ENCODE measurements at places on chromosomes 7 and 10.

GRCh38 chr10:13048762-13049161 is 47.2 kb upstream of the CCDC3 start:
- DNase-seq, result no peak

DNA sequence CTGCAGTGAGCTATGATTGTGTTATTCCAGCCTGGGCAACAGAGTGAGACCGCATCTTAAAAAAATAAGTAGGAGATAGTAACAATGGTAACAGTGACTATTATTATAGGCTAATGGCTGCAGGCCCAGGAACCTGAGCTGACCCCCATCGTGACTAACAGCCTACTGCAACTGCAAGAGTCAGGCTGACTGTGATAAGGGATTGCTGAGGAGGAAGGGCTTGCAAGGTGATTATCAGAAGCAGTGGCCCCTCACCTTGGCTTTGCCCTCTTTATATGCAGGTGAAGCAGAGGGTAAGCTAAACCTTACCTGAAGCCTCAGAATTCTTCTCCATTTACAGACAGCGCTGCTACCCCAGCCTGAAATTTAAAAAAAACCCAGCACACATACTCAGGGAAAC is 83.9 kb upstream of the SDK1 start:
- no peak for DNase-seq

DNA sequence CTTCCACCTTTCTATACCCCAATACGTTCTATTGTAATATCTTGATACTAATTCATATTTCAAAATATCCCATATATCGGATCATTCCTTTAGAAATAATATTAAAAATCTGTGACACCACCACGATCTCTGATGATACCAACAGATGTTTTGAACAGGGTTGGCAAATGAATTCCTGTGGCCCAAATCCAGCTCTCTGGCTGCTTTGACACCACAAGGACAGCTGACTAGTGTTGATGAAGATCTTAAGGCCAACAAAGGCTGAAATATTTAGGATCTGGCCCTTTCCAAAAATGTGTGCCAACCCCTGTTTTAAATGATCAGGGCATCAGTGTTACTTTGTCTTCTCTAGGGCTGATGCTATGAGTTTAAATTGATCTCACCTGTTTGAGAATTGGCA is 380.7 kb upstream of the PFKP start:
- no peak for DNase-seq

GRCh38 chr7:76080204-76080603 is 32.3 kb downstream of the MDH2 start:
- DNase-seq, result no peak

DNA sequence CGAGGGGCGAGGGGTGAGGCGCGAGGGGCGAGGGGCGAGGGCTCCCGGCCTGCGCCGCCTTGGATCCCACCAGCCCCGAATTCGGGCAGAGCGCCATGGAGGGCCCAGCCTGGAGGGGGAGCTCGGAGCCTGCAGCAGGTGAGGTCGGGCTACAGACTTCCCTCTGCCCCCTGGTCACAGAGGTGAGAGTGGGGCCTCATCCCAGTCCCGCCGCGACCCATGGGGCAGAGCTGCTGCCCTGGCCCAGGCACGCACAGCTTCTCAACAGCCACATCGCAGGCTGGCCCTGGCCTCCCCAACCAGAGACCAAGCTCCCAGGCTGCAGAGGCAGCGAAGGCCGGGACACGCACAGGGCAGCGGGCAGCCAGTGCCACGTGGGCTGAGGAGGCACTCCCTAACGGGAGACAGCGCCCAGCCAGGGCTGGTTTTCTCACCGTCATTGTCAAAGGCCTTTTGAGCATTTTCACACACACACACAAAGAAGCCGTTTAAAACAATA is 191.8 kb downstream of the PTPRN2 start:
- DNase-seq, result no peak

GRCh38 chr7:68030530-68030929 is 1033.9 kb downstream of the TYW1 start:
- DNase-seq, result no peak

- no peak for DNase-seq
These were observed 185.8 kb downstream of the PTEN start for GRCh38 chr10:88049204-88049603.

DNA sequence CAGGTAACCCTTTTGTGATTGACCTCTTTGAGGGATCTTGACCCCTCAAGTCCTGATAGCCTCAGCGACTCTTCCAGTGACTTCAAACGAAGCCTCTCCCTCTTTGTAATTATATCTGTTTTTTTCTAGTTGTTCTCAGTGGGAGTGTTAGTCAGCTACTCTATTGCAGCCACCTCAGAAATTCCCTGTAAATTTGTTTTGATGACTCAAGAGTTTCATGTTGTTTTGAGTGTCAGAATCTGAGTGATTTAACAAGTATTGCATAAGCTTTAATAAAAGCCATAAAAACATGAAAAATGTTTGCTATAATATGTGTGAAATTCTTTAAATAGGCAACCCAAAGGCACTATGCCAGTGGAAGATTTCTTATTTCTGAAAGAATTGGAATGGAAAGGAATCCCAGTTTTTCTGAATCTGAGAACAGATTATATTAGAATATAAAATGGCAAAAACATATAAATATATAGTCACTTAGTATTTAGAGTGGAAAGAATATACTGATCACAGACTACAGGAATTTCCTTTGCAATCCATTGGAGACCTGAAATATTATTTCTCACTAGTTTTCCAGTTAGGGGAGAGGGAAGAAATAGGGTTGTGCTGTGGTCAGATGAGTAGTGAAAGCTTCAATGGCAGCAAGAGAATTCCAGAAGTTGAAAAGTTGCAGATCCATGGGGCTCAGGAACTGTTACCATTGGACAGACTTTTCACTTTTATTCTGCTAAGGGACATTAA is 94.4 kb upstream of the SEMA3C start:
- no peak for DNase-seq

DNA sequence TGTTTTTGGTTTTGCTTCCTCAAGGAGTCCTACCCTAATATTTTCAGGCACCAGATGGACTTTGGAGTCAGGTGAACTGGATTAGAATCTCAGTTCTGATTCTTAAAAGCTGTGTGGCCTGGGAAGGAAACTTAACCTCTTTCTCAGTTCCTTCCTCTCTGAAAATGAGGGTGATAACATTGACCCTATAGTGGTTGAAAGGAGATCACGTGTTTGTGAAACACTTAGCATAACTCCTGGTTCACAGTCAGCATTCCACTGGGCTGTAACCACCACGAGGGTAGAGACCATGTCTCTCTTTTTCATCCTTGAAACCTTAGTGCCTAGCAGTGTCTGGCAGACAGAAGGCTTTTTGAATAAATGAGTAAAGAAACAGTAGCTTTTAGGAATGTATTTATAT is 16.7 kb downstream of the LSMEM1 start:
- DNase-seq, result no peak

GRCh38 chr10:6208799-6209235 is 6.1 kb downstream of the PFKFB3 start:
- DNase-seq, result no peak

GRCh38 chr10:55163388-55163979 is 362.5 kb upstream of the PCDH15 start:
- DNase-seq, result no peak

DNA sequence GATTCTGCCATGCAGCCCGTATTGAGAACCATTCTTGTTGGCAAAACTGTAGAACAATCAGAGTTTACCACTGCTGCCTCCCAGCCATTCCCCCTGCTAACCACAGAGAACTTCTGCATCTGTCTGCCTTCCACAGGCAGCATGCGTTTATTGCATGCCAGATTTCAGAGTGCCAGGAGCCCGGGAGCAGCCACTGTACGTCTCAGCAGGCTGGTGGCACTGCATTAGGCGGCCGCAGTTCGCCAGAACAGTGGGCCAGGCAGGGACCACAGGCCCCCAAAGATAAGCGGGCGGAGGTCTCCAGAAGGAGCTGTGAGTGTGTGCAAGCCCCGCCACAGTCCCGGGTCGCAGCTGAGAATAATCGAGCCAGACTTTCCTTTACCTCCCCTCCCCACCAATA is 31.8 kb downstream of the ZNF467 start:
- DNase-seq, result no peak

- no peak for DNase-seq
These were observed 2.8 kb upstream of the WAPL start for GRCh38 chr10:86524225-86524962.

GRCh38 chr7:28992798-28993197 is 34.7 kb upstream of the TRIL start:
- no peak for DNase-seq

DNA sequence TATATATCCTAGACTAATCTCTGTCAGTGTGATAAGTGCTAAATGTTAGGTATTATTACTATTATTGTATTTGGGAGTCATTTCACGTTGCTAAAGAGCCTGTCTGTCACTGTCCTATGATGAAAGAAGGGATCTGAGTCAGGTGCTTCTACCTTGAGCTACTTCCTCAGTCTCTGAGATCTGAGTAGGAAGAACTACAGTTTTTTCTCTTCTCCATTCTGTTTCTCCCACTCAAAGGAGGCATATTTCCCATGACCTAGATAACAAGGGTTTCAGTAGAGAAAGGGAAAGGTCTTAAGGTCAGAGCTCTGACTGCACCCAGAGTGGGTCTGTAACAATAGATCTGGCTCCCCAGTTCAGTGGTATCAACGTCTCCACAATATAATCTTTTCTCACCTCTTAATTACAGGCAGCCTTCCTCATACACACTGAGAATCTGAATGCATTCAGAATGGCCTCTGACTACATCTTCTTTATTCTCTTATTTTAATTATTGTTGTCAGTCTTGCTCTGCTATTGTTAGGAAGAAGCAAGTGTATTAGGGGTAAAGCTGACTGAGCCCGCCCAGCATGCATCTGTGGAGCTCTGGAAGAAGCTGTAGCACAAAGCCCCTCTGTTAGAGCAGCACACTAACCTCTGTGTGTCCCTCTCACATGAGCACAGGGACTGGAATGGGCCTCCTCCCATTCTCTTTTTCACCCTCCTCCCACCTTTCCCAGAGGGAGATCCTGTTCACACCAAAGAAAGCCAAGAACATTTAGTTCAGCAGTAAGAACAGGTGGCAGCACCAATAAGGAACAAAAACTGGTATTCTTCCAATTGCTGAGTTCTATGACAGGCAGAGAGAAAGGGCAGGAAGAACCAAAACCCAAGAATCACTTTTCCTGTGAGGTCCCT is 38.1 kb downstream of the USP54 start:
- no peak for DNase-seq

GRCh38 chr7:139362981-139363380 is 3.3 kb downstream of the LUC7L2 start:
- no peak for DNase-seq

DNA sequence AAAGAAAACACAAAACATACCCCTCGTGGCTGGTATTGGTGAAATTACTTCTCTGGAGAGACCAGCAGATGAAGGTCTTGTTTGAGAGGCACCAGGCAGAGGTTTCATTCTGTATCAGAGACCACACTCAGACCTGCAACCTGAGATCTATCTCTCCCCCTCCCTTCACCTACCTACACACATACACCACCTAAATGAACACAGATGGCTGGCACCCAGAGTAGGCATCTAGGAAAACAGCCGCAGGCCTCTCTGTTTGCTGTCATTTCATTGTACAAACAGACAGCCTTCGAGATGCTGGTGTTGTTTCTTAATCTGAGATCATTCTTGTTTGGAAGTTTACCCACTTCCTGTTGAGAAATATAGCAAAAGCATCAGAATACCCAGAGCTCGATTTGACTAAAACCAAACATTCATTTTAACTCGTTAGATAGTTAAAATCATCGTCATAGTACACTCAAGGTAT is 173.9 kb upstream of the SLC25A13 start:
- no peak for DNase-seq

- no peak for DNase-seq
These were observed 3.7 kb downstream of the TRIL start for GRCh38 chr7:28954471-28954870.

DNA sequence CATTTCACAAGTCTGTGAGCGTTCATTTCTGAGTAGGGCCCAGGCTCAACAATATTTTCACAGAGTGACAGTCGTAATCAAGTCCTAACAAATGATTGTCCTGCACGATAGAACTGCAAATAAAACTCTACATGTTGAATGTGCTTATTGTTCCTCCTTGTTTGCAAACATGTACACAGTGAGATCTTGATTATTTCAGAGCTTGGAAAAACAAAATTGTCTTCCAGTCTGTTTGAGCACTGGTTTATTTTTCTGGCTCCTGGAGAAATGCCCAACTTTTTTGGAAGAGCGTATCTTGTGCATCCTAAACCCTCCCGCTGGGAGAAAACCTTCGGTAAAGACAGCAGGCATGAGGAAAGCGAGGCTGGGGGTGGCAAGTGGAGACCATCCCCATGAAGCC is 91.1 kb downstream of the TEX36 start:
- no peak for DNase-seq

GRCh38 chr7:106070567-106071254 is 41.4 kb downstream of the SYPL1 start:
- no peak for DNase-seq

- peak; percentile 55 for DNase-seq
These were observed 301.5 kb downstream of the ZEB1 start for GRCh38 chr10:31620226-31621151.

DNA sequence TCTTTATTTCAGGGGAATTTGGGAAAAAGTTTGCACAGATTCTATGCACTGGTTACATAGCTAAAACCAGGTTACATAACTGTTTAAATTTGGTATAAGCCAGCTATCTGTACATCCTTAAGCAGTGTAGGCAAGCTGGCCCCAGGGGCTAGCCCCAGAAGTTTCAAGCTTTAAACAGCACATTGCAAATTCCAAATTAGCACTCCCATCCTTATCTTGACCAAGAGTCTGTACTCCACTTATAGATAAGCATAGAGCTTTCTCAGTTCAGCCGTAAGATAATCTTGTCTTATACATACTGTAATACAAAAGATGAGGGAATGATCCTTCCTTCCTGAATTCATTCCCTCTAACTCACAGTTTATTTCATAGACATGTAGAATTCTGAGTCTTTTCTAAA is 109.3 kb downstream of the SPAG6 start:
- DNase-seq, result no peak

DNA sequence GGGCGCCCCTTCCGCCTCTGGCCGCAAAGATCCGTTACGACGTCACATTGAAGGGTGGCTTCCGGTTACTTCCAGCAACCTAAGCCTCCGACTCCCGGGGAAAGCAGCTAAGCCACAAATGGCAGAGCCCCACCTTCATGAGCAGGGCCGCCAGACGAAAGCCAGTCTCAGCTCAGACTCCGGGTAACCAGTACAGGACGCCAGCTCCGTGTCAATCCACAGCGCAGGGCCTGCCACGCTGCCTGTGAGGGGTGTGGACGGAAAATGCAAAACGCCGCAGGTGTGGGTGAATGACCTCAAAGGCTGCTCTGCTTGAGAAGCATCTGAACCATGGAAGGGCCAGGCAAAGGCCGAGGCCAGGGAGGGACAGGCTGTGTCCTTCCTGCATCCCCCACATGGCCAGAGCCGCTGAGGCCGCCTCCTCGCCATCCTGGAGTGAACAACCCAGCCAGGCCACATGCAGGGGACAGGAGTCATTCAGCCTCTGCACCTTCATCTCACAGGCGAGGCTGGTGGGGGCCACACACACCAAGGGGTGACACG is 53.5 kb upstream of the PPP2R2D start:
- DNase-seq, result no peak

DNA sequence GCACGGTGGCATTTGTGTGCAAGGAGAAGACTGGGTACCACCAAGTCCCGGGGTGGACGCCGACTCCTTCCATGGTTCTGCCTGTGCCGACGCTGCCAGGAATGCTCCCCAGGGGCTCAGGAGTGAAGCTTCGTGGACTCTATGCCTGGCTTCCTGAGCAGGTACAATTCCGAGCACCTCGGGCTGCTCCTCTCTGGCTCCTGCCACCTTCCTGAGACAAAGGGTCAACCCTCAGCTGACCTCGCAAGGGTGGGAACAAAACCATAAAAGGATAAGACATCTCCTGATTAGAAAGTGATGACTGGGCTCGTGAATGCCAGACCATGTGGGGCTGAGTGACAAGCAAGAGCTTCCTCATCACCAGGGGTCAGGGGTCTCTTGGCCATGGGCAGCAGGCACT is 31.8 kb downstream of the CALML3 start:
- DNase-seq, result no peak

Data from WERI-Rb-1 (cell line).